ENCODE measurements at places on chromosomes 2 and 18.
A peak's percentile ranks its signal among the peaks of the same experiment; 100 is the strongest.

DNA sequence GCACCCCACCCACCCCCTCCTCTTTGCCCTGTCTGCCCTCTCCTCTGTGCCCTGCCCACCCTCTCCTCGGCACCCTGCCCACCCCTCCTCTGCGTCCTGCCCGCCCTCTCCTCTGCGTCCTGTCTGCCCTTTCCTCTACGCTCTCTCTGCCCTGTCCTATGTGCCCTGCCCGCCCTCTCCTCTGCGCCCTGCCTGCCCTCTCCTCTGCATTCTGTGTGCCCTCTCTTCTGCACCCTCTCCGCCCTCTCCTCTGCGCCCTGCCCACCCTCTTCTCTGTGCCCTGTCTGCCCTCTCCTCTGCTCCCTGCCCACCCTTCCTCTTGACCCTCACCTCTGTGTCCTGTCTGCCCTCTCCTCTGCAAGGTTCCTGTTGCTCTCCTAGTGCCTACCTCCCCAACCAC lies 233.6 kb downstream of the SMAD2 start:
- DNase-seq = no peak

DNA sequence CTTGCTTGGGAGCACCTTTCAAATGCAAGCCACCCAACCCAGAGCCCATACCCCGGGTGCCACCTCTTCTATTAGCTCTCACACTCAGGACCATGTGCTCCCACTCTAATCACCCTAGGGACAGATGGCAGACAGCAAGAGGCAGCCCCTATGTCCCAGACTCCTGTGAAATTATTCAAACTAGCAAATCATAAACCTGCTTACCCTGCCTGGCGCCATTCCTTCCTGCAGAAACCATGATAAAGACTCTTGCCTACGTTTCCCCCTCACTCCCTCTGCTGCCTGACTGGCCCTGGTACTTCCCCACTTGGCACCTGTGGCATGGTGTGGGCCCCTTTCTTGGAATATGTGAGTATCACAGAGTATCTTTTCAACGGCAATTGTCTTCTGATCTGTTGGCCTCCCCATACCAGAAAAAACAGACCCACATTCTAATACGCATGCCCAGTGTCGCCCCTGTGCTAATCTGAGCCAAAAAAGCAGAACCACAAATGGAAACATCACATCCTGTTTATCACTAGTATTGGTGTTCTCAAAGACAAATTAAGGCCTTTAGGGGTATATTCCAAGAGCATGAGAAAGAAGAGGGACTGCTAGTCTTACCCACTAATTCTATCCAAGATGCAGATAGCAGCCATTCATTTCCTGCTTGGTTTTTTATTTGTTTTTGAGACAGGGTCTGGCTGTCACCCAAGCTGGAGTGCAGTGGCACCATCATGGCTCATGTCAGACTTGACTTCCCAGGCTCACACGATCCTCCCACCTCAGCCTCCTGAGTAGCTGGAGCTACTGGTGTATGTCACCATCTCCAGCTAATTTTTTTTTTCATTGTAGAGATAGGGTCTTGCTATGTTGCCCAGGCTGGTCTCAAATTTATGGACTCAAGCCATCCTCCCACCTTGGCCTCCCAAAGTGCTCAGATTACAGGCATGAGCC lies 44.1 kb upstream of the TTC39C start:
- DNase-seq = no peak

GRCh38 chr2:3117650-3118216 lies 259.9 kb downstream of the EIPR1 start:
- no peak for DNase-seq

DNA sequence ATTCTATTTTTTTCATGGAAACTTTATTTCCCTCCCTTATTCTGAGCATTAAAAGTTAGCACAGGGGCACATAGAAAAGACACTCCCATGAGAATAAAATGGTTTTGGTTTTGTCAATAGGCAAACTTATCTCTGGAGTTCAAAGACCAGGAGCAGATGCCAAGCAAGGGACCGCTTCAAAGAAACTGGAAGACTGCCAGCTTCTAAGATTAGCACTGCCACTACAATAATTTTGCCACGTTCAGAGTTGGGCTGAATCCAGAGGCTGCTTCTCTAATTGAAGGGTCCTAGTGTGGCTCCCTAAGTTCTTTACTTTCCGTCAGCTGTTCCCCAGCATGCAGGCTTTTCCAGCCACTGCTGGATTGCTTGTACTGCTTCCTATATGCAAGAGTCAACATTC lies 681.0 kb upstream of the GCFC2 start:
- peak; percentile 28 for DNase-seq

DNA sequence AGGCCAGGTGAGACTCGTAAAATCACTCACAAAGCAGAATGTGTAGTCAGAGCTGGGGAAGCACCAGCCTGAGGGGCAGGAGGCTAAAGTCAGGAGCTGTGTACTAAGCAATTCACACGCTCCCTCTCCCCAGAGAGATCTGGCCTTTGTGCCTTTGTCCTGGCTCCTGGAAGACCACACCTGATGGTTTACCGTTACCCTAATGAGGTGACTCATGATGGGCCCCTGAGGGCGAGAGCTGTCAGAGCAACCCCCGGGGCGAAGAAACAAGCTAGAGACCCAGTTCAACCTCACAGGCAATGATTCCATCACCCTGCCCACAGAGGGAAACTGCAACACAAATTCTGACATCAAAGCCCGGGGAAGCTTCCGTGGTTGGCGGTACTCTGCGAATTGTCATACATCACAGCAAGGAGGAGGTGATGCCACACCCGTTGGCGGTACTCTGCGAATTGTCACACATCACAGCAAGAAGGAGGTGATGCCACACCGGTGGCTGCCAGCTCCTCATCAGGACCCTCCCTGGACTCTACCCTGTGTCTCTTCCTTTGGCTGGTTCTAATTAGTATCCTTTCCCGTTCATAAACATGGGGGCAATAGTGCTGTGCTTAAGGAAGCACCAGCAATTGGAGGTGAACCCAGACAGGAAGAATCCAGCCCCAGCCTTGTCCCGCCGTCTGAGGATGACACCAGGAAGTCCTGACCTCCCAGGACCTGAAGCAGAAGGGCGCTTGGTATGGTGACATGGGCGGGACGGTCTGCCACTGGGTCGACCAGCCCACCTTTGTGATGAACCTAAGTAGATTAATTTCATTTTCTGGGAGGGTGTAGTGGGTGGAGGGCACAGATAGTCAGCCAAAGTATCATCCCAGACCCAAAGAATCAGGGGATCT lies 30.5 kb downstream of the B3GNT7 start:
- DNase-seq = no peak

DNA sequence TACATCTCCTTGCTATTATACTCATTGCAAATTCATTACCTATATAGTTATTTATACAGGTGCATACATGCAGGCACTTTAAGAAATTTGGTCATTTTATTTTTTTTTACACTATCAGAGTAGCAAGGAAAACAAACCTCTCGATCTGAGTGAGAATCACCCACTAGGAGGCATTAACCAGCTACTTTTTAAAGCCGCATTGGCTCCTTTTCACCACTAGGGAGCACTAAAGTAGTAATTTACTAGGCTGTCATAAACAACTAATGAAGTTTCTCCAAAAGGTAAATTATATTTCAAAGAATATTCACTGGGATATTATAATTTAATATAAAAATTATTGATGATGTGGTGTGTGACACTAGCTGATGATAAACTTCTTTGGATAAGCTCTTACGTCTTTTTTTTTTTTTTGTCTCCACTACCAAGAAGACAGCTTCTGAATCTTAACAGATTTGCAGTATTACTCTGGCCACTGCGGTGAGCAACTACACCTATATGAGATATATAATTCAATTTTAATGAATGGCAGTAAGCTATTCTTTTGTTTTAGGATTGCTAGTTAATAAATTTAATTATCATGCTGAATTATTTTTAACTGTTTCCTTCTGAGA lies 101.9 kb downstream of the NOL4 start:
- no peak for DNase-seq

- no peak for DNase-seq
Observed at GRCh38 chr2:145597809-145598208, 1077.9 kb upstream of the ZEB2 start.

All from femur (tissue), 1 donor.